ENCODE measurements at places on chromosomes 4 and X. TPM values are rescaled to one million over a fixed set of nuclear protein-coding genes. Genes with fewer than 3 reads are reported as not detected.

Gene CXCL11
- not detected for total RNA-seq

Gene XAGE1A
- total RNA-seq = not detected

Gene LRP2BP
- total RNA-seq = 0.53 TPM

Gene NUP62CL
- 3.9 TPM for total RNA-seq

Gene NXF2B
- total RNA-seq = not detected

Gene KLHL5
- total RNA-seq = 84.6 TPM

Gene RS1
- not detected for total RNA-seq

Gene FGA
- total RNA-seq = not detected

All from bronchial epithelial cell (primary cell).